IMR-90 (cell line): ENCODE measurements at places on chromosomes 16 and 17. TPM values are rescaled to one million over a fixed set of nuclear protein-coding genes. Genes with fewer than 3 reads are reported as not detected.

GRCh38 chr17:38798614-38799500 lies 499 bp downstream of the PIP4K2B start:
- DNase-seq: peak; percentile 35

GRCh38 chr16:1526608-1527555 lies 6.6 kb upstream of the TMEM204 start:
- no peak for DNase-seq

HOXB7 gene
- 1.8 and 3.3 TPM in 2 replicates for total RNA-seq

ANKRD40CL gene
- not detected in 2 replicates for total RNA-seq

KRTAP2-3 gene
- total RNA-seq: 1.4 TPM in 2 replicates

GRCh38 chr16:2235695-2236336 lies 428 bp upstream of the DNASE1L2 start:
- no peak for DNase-seq

TAT gene
- not detected in 2 replicates for total RNA-seq

COTL1 gene
- total RNA-seq: 144 and 166 TPM in 2 replicates

GJD3 gene
- not detected in 2 replicates for total RNA-seq

DNA sequence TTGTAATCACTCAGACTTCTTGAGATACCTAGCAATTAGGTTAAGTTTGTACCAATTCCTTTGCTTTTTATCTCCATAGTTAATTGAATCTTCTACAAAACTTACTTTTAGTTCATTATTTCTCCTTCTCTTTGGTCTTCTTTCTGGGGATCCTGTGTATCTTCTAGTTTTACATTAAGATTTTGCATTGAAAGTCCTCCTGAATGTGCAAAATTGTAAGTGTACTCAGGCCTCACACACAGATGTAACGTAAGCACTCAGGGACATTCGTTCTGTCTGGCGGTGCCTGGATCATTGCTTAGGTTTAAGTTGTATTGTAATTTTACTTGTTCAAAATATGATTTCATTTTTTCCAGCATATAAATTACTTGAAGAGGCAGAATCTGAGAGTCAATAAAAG lies 222.6 kb upstream of the CPHXL start:
- DNase-seq: no peak

- no peak for DNase-seq
Measured at GRCh38 chr16:57391300-57391699, 13.3 kb upstream of the CCL17 start.

DNA sequence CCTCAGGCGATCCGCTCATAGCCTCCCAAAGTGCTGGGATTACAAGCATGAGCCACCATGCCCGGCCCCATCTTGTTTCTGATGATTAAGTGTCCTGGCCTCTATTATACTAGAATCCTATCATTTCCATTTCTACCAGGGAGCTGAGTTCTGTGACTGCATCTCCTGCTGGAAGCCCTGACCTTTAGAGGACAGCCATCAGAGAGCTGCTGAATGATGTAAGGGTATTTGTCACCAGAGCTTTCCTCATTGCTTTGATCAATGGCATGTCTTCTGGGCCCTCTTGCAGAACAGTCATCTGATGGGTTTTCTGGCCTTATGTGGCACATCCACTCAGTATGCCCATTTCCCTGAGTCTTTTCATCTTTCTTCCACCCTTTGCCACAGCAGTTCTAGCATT lies 39.9 kb downstream of the PSMD12 start:
- DNase-seq: no peak
